ENCODE measurements at places on chromosomes 5 and 9. TPM values are rescaled to one million over a fixed set of nuclear protein-coding genes. Genes with fewer than 3 reads are reported as not detected.
A peak's percentile ranks its signal among the peaks of the same experiment; 100 is the strongest.

GRCh38 chr9:98185021-98185567 lies 7.3 kb downstream of the CORO2A start:
- H3K4me3 ChIP-seq, result no peak overlapping the region
- no peaks in the 10 kb centered on the region for H3K36me3 ChIP-seq
- DNase-seq, result peak; percentile 38
- no peaks in the 10 kb centered on the region for H3K4me1 ChIP-seq
- H3K27ac ChIP-seq, result no peak overlapping the region
- H3K27me3 ChIP-seq, result no peaks in the 10 kb centered on the region

DNA sequence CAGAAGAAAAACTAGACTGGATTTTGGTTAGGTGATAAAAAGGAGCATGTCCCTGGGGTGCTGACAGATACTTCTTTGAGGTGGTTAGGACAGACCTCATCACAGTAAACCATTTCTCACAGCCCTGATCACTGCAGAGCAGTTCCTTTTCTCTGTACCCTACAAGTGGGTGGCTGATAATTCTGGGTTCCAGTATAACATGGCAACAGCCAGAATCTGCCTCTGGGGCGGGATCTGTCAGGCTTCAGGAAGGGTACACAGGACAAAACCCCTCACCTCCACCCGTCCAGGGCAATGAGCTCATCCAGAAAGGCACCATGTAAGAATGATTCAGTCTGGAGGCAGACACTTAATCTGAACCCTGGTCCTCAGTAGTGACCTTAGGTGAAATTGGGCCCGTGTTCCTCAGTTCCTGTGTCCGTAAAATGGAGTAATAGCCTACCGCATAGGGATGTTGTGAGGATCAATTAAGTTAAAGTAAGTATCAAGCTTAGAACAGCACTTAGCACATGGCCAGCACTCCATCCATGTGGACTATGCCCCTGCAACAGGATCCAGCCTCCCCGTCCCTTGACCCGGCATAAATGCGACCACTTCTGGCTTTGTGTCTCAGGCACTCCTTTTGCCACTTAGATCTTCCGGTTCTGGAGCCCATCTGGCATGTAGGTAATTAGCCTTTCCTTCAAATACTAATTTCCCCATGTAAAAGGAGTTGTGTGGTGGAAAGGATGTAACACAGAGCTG lies 129.2 kb downstream of the LHFPL2 start:
- H3K27ac ChIP-seq, result no peak overlapping the region
- H3K4me1 ChIP-seq, result no peaks in the 10 kb centered on the region
- no peaks in the 10 kb centered on the region for H3K36me3 ChIP-seq
- H3K4me3 ChIP-seq, result no peak overlapping the region
- H3K27me3 ChIP-seq, result no peaks in the 10 kb centered on the region
- DNase-seq, result no peak

DNA sequence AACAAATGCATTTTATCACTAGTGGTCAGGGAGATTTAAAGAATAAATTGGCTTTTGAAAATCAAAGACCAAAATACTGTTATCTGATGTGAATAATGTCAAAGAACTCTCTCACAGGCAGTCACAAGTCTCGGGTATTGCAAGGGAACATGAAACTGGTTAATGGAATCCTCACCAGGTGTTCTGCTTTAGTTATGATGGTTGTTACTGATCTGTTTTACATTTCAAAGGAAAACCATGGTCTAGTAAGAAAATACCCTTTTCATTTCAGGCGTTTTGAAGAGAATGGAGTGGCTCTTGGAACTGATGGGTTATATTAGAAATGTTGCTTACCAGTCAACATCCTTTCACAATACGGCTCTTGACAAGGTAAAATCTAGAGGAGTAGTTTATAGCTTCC lies 43.4 kb downstream of the HACD4 start:
- DNase-seq, result no peak
- H3K4me3 ChIP-seq, result no peak overlapping the region
- H3K36me3 ChIP-seq, result peaks cover 48% of the 10 kb centered on the region
- H3K4me1 ChIP-seq, result no peaks in the 10 kb centered on the region

Gene SVEP1
- 14.8 TPM for total RNA-seq

Gene RNF208
- 7.1 TPM for total RNA-seq

DNA sequence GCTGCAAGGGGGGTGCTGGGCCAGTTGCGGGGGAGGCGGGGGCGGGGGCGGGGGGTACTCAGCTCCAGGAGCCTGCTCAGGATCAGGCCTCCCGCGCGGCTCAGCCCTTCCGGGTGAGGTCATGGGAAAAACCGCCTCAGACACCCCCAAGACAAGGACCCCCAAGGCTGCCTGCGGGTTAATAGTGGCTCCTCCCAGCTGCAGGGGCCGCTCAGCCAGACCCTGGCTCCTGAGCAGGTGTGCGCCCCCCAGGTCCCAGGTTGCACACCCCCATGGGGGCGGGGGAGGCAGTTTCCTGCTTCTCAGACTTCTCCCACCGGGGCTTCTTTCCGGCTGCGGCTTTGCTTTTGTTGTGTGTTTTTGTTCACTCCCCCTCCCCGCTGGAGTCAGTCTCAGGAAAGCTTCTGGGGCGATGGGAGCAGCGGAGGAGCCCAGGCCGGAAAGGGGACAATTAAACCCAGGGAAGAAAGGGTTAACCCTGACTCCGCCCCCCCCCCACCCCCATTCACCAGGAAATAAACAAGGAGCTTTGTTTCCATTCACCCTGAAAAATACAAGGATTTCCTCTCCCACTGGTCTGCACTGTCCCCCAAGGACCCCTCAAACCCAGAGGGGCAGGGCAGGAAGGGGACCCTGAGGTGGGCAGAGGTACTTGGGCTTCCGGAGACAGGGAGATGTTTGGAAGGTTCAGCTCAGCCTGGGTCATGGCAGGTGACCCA lies 42.3 kb upstream of the NOTCH1 start:
- H3K4me1 ChIP-seq, result peaks cover 15% of the 10 kb centered on the region
- H3K27me3 ChIP-seq, result peaks cover 2% of the 10 kb centered on the region
- H3K27ac ChIP-seq, result no peak overlapping the region
- H3K36me3 ChIP-seq, result no peaks in the 10 kb centered on the region
- H3K4me3 ChIP-seq, result no peak overlapping the region

Gene C9orf40
- 1.9 TPM for total RNA-seq
